ENCODE measurements at places on chromosomes 11 and 22. TPM values are rescaled to one million over a fixed set of nuclear protein-coding genes. Genes with fewer than 3 reads are reported as not detected.

GRCh38 chr11:117544130-117544800 is 216.6 kb downstream of the CEP164 start:
- no peak for DNase-seq

GRCh38 chr22:50581950-50582492 is 628 bp downstream of the CHKB start:
- DNase-seq: no peak

The C11orf91 gene
- not detected for total RNA-seq

The MPZL2 gene
- 8.1 TPM for total RNA-seq

- no peak for DNase-seq
Observed at GRCh38 chr22:25334162-25334490, 114.7 kb downstream of the CRYBB2 start.

DNA sequence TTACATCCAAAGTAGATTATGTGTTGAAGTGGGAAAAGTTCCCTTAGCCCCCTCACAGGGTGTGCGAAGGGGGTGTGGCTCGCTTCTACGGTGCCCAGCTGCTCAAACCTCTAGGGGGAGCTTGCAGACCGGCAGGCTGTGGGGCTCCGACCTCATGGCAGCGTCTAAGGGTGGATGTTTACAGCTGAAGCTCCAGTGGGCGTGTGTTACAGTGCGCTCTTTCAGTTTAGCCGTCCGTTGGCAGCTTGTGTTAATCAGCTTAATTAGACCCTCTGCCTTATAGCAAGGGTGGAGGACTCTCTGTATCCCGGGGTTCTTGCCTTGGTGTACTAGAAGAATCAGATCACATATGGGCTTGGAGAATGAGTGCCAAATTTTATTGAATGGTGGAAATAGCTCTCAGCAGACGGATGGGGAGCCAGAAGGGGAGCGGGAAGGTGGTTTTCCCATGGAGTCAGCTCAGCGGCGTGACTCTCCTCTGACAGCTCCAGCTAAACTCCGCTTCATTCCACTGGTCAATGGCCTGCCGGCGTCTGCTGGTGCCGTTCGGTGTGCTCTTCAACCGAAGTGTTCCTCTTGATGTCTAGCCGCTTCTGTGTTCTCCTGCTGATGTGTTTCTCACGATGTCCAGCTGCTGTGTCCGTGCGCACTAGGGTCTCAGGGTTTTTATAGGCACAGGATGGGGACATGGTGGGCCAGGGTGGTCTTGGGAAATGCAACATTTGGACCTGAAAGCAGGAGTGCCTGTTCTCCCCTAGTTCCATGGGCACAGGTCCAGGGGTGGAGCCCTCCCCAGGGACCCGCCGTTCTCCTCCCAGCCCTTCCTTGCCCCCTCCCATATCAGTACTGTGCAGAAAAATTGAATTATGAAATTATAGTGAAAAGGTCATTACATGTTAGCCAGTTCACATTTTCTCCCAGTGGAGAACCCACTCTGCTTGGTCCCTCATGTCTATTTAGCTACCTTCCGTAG is 28.6 kb upstream of the OR10G7 start:
- peak; percentile 67 for DNase-seq

- DNase-seq: peak; percentile 22
Observed at GRCh38 chr22:45817745-45818423, 146.2 kb downstream of the ATXN10 start.

DNA sequence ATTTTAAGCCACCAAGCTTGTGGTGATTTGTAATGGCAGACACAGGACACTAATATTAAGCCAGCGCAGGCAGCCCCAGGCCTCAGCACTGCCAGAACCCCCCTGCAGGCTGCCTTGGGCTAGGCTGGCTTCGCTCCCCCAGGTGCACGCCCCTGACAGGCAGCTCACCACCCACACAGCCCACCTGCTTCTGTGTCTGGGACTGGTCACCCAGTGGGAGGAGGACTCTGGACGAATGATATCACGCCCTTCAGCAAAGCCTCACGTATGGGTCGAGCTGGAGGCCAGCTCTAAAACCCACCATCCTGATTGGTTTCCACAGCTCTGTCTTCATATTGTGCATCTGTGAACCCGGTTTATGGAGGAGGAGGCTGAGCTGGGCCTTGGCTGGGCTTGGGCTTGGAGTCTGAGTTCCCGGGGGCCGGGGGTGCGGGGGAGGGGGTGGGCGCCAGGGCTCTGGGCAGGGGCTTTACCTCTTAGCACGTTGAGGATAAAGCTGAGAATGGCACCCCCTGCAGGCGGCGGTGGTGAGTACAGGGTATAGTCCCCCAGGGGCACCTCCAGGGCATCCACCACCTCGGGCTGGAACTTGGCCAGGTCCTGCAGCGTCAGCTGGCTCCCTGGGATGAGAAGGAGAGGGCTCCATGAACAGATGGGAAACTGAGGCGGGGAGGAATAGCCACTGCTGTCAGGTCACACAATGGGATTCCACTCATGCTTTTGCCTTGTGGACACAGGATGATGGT is 13.8 kb downstream of the GGT5 start:
- DNase-seq: no peak

The CCDC73 gene
- total RNA-seq: not detected

The C11orf16 gene
- not detected for total RNA-seq

The APOBEC3C gene
- total RNA-seq: 41.9 TPM

The IGHMBP2 gene
- total RNA-seq: 12.3 TPM

DNA sequence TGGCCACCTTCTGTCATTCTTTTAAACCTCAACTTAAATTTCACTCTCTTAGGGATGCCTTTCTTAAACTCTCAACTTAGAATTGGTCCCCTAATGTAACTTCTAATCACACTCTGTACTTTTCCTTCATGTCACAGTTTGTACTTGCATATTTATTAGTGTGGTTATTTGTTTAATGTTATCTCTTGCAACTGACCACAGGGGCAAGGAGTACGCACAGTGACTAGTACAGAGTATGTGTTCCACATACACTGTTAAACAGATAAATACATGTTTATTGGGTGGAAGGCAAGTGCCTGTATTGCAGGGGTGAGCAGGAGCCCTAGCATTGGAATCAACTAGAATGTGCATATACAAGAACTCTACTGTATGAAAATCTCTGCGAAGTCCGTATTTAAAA is 554.0 kb downstream of the INSC start:
- DNase-seq: no peak

- no peak for DNase-seq
Observed at GRCh38 chr11:119905162-119905561, 176.2 kb upstream of the NECTIN1 start.

The OR5B21 gene
- not detected for total RNA-seq

The IGLL1 gene
- total RNA-seq: not detected

DNA sequence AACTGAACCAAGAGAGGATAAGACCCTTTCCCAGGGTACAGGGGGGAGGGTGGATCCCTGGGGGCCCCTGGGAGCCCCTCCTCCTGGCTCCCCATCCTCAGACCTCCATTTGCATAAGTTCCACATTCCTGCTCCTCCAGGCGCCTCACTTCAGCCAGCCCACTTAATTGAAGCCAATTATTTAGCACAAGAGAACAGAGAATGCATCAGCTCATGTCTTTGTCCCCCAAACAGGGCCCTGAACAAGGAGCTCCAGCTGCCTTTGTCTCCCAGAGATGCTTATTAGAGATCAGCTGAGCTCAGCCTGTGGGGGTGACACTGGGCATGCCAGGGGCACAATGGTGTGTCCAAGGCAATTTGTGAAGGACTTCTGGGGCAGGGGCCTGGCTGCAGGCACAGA is 89.9 kb upstream of the PRDM11 start:
- DNase-seq: no peak

DNA sequence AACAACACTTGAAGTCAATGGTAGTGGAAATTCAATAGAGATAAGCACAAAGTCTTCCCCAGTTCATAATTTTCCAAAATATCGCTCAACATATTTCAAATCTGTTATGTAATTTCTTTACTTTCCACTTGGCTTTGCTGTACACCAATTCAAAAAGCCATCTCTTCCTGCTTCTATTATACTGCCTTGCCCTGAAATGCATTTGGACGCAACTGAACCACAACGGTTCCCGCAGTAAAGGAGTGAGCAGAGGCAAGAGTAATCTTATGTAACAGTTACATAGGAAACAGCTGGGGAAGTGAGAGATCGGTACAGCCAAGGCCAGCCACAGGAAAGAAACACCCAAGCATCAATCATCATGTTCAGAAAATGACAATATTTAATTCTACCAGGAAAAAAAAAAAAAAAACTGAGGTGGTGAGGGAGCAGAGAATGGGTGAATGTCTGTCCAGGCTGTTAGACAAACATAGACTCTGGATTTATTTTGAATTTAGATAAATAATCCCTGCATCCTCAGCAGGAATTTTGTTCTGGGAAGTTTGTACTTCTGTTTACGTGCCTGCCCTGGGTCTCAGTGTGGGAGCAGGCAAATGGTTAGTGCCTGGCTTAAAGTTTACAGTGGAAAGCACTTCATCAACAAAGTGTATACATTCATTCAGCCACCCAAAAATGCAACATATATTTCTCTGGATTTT is 392.2 kb downstream of the ETS1 start:
- no peak for DNase-seq

- DNase-seq: no peak
Observed at GRCh38 chr22:39353346-39353745, 3.6 kb downstream of the SYNGR1 start.

The SYCE3 gene
- not detected for total RNA-seq

DNA sequence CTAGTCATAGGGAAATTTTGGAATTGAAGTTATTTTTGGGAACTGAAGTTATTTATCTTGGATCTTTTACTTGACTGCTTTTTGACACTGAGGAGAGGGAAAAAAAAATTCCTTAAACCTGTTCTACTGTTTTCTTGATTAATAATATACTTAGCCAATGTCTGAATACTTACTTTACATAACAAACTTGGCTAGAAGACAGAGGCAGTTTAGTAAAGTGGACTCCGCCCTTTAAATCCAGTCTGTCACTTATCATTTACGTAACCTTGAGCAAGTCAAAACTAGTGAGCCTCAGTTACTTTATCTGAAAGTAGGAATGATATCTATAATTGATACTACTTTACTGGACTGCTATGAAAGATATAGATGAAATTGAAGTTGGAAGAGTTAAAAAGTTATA is 19.5 kb downstream of the CTSC start:
- DNase-seq: no peak

The OR51B4 gene
- not detected for total RNA-seq

- DNase-seq: no peak
Observed at GRCh38 chr11:116727990-116728389, 44.8 kb downstream of the BUD13 start.

The CRYBB3 gene
- total RNA-seq: not detected

GRCh38 chr11:66004186-66004585 is 1.9 kb downstream of the BANF1 start:
- no peak for DNase-seq

The BUD13 gene
- total RNA-seq: 9.0 TPM

The MN1 gene
- 12.2 TPM for total RNA-seq

DNA sequence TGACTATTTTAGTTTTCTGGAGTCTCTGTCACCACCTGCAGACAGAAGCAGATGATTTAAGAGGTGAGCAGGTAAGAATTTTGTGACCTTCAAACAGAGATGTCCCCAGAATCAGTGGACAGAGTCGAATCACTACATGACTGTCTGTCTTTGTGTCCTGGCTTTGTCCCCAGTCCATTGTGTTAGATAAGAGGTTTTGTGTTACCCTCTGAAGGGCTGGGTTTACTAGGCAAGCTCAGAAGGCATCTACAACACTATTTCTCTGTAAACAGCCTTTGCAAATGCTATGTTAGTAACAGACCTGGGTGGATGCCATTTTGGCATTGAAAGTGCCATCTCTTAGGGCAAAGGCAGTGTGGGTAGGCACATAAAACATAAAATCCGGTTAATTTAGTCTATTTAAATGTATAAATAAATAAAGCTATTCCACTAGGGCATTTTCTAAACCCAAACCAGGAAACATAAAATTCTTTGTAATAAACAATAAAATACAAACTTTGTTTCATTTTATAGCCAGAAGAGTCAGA is 40.3 kb upstream of the CADM1 start:
- DNase-seq: no peak

- DNase-seq: no peak
Observed at GRCh38 chr11:78192911-78193351, 4.2 kb downstream of the USP35 start.

GRCh38 chr22:50153056-50153755 is 17.3 kb upstream of the PANX2 start:
- DNase-seq: no peak

GRCh38 chr22:38788021-38788816 is 5.7 kb downstream of the DNAL4 start:
- DNase-seq: no peak

- DNase-seq: no peak
Observed at GRCh38 chr22:38948181-38948940, 9.0 kb upstream of the APOBEC3A start.

The PRR33 gene
- total RNA-seq: 0.23 TPM

- DNase-seq: no peak
Observed at GRCh38 chr11:29482510-29482909, 534.3 kb downstream of the KCNA4 start.

DNA sequence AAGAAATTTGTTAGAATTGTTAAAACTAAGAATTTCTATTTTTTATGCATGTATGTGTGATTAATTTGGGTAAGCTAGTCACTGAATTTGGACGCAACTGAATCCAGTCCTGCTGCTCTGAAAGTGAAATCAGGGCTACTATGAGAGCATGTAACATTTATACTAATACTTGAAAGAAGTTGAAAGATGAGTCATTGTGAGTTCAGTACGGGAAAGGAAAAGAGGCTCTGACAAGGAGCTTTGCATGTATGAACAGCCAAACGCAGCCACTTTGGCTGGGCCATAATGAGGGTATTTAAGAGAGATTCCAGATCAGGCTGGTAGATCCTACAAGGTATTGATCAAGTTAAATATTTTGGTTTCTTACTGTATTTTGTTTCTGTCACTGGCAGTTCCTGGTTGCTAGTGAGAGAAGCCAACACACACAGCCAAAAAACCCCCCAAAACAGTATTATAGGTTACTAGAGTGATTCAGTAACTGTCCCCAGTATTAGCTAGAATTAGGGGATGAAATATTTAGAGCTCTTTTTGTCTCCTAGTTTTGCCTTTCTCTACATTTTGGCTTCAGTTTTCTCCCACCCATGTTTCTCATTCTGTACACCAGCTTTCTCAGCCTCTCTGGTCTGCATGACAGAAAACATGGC is 14.1 kb downstream of the AASDHPPT start:
- no peak for DNase-seq

- no peak for DNase-seq
Observed at GRCh38 chr11:83425137-83425466, 138.9 kb upstream of the CCDC90B start.

The SLN gene
- total RNA-seq: 1,807 TPM

The BBOX1 gene
- not detected for total RNA-seq

- no peak for DNase-seq
Observed at GRCh38 chr11:44886790-44887140, 63.9 kb downstream of the TP53I11 start.

The ALG12 gene
- 18.7 TPM for total RNA-seq

The ZBED5 gene
- total RNA-seq: 46.7 TPM

The NEFH gene
- total RNA-seq: 0.14 TPM
